ENCODE measurements at places on chromosomes 7 and 10.
A peak's percentile ranks its signal among the peaks of the same experiment; 100 is the strongest.

- DNase-seq, result peak; percentile 57
Observed at GRCh38 chr10:13536674-13537366, 8.0 kb upstream of the BEND7 start.

DNA sequence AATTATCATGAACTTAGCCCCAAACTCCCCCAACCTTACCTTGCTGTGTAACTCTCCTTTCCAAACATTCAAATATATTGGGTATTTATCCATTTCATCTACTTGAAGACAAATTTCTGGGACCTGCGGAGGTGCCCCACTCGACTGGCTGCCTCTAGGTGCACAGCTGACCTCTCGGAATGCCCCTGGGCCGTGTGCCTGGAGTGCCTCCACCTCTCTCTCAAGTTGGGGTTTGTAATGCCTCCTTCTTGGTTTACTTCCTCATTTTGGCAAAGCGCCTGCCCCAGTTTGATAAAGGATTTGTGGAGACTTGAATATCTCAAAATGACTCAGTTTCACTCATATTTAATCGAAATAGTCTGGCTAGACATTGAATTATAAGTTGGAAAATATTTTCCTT lies 16.6 kb downstream of the ZNF777 start:
- no peak for DNase-seq

DNA sequence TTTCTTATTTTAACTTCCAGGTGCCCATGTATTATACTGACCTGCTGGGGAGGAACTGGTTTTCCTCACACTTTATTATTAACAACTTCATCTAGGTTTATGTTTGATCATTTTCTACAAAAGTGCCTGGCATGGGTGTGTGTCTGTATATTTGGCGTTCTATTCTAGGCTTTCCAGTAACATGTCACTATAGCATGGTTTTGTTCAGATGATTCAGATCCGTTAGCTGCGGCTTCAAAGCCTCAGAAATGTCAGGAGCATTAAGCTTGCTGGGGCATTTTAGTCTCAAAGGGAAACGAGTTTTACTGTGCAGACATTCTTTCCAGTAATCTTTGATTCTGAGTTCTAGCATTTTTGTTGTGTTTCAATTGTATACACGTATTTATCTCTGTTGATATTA lies 2.3 kb downstream of the INPP5A start:
- no peak for DNase-seq

DNA sequence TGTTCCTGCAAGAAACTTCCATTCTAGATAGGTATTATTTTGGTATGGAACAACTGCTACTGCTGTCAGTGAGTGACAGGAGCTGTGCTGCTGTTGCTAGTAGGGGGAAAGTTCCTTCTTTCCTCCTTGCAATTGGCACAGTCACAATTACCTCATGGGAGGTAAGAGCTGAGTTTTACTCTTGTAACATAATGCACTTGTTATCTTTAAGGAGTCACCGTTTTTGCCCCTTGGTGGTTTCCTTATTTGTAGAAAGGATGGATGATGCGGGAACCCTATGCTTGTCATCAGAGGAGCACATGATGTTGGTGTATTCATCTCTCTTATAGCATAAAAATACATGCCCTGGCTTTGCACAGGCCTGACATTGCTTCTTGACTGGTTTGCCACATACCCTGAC lies 234.7 kb upstream of the NPY start:
- DNase-seq, result no peak

DNA sequence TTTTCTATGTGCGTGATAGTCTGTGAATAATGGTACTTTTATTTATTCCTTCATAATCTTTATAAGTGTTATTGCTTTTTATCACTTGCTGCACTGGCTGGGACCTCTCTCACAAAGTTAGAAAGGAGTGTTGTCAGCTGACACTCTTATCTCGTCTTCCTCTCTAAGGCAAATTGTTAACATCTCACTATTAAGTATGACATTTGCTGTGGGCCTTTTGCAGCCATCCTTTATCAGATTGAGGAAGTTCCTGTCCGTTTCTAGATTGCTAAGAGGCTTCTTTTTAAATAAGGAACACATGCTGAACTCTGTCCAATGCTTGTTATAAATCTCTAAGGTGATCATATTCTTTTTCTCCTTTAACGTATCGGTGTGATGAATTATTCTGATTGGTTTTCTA lies 27.4 kb upstream of the DIP2C start:
- DNase-seq, result peak; percentile 53

DNA sequence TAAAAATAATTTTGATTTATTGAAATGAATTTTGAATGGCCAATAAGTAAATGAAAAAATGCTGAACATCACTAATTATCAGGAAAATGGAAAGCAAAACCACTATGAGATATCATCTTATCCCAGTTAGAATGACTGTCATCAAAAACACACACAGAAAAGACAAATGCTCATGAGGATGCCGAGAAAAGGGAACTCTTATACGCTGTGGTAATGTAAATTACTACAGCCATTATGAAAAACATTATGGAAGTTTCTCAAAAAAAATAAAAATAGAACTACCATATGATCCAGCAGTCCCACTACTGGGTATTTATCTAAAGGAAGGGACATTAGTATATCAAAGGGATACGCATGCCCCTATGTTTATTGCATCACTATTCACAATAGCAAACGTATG lies 15.8 kb downstream of the SCIN start:
- DNase-seq, result no peak

GRCh38 chr10:17816199-17816598 lies 7.1 kb downstream of the MRC1 start:
- DNase-seq, result no peak
